ENCODE measurements at places on chromosomes 6 and 20.

DNA sequence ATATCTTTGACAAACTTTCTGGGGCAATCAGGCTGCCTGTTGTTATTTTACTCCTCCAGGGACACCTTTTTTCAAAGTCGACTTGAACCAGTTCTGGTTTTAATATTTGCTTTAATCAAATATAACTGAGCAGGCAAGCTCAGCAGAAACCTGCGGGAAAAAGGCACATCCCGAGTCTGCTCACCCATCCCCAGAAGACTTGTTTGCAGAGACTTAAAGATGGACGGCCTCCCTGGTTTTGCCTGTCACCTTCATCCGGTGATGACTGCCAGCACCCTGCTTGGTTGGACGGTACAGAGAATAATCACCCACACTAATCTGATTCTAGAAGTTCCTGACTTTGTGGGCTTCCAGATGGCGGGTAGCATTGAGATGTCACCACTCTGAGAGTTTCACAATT lies 36.8 kb downstream of the PPP1R3G start:
- no peak for DNase-seq

- DNase-seq, result no peak
Measured at GRCh38 chr20:19074828-19075516, 137.5 kb upstream of the SLC24A3 start.

GRCh38 chr6:154593122-154593521 lies 82.6 kb upstream of the CNKSR3 start:
- no peak for DNase-seq

- DNase-seq, result no peak
Measured at GRCh38 chr20:15739035-15739434, 834.2 kb downstream of the KIF16B start.

- no peak for DNase-seq
Measured at GRCh38 chr20:58614984-58615760, 35.9 kb upstream of the STX16 start.

- no peak for DNase-seq
Measured at GRCh38 chr20:23072892-23073586, 13.1 kb downstream of the CD93 start.

GRCh38 chr20:25453035-25453810 lies 45.8 kb downstream of the GINS1 start:
- no peak for DNase-seq

GRCh38 chr20:376750-377149 lies 3.8 kb upstream of the TRIB3 start:
- DNase-seq, result no peak

GRCh38 chr6:158501360-158502262 lies 58.3 kb upstream of the TMEM181 start:
- DNase-seq, result no peak

GRCh38 chr20:49964964-49965780 lies 17.6 kb upstream of the SNAI1 start:
- no peak for DNase-seq

DNA sequence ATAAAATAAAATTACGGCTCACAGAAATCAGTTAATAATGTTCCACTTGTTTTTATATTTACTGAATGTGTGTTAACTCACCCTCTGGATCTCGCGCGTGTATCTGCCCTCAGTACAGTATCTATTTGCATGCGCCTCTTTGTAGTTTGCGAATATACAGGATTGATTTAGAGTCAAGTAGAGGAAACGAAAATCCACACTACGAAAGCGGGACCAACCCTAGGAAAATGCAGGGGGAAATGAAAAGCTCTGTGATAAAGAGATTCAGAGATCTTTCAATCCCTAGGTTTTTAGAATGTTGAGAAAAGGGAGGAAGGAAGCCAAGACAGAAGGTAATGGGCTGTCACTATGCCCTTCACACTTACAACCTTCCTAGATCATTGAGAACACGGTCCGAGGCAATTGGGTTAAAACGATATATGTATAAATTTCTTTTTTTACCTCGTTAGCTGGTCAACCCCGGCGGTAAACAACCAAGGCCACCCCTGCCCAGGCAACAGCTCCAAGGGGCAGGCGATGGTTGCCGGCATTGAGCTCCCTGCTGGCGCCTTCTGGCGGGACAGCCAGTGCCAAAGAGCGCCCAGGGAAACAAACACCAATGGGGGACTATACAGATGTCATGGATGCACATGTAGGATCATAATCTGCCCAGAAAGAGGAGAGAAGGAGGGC lies 792 bp upstream of the FUT9 start:
- DNase-seq, result no peak

- no peak for DNase-seq
Measured at GRCh38 chr20:48527771-48528170, 300.0 kb downstream of the PREX1 start.

DNA sequence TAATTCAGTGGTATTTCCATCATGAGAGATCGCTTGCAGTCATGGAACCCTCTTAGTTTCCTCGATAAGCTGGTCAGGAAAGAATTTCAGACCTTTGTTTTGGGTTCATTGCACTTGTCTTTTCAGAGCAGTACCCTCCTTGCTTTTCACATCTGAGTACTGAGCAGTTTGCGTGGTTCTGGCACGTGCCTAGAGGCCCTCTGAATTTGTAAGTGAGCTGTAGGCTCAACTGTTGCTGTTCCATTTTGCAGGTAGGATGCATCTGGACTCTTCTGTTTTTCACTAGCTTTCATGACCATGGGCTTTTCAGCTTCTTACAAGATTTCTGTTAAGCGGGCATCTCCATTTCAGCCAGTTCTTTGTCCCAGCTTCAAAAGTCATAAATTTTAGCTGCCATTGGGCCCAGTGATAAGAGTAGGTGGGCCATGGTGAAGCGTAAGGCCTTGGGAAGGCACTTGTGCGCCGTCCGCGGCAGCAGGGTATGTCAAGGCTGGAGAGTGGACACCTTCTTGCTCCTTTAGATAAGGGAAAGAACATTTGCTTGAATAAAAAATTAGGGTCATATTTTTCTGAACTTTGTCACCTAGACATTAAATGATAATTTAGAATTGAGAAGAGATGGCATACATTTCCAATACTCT lies 35.8 kb downstream of the HIVEP1 start:
- no peak for DNase-seq

DNA sequence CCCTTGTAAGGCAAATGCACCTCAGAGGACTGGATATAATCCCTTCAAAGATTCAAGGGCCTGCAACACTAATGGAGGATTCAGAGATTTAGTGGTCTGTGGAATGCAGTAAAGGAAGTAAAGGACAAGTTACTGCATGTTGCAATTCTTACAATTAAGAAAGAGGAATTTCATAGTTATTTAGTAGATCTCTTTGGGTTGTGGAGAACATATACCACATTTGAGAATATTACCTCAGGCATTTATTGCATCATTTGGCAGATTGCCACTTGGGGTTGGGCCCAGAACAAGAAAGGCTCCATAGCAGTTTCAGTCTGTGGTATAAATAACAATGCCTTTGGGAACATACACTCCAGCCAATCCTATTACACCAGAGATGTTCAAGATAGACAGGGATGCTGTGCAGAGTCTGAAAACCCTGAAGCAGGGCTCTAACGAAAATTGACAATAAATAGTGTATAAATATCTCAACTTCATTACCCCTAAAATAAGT lies 20.9 kb upstream of the EPM2A start:
- no peak for DNase-seq

- no peak for DNase-seq
Measured at GRCh38 chr6:34315256-34315655, 66.5 kb upstream of the SMIM29 start.
